ENCODE measurements at places on chromosomes 3 and 15.

DNA sequence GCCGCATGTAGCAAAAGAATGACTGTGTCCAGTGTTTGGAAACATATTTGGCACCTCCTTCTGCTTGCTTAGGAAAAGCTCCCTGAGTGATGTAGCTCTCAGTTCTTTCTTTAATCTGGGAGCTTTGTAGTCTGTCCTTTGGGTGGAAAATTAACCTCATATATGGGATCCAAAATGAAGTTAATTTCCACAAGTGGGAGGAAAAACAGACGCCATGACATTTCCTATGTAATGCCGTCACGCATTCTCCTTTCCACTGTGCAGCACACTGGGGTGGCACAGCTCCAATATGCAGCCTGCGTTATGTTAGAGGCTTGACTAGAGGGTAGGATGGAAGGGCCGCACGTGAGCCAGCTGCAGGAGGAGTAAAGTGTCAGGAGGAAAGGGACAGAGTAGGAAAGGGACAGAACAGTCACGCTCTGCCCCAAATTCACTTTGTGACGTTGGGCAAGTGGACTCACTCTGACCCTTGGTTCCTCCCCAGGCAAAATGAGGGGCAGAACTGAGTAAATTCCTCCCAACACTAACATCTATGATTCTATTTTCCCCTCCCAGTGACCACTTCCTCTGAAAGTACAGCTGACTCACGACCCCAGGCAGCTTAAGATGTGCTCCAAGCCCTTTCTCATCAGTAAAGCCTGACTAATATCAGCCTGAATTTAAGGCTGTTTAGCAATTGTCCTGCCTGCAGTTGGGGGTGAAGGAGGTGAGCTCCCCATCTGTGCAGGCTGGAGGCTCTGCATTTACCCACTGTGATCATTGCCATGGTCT lies 176.5 kb upstream of the PFN2 start:
- peak; percentile 23 for DNase-seq

- DNase-seq: no peak
Observed at GRCh38 chr3:133401374-133402135, 1.7 kb downstream of the BFSP2 start.

GRCh38 chr15:68107142-68107541 lies 53.0 kb downstream of the PIAS1 start:
- DNase-seq: no peak

DNA sequence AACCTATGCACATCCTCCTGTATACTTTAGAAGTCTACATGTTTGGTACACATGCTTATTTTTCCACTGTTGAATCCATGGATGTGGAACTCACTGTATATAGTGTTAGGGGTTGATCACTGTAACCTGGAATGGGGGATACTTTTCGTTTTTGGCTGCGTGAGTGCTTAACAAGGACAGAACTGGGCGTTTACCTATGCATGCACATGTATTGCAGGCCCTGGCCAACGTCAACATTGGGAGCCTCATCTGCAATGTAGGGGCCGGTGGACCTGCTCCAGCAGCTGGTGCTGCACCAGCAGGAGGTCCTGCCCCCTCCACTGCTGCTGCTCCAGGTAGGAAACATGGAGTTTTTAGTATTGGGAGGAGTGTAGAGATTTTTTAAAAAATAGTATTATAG lies 2.3 kb downstream of the RPLP1 start:
- no peak for DNase-seq

DNA sequence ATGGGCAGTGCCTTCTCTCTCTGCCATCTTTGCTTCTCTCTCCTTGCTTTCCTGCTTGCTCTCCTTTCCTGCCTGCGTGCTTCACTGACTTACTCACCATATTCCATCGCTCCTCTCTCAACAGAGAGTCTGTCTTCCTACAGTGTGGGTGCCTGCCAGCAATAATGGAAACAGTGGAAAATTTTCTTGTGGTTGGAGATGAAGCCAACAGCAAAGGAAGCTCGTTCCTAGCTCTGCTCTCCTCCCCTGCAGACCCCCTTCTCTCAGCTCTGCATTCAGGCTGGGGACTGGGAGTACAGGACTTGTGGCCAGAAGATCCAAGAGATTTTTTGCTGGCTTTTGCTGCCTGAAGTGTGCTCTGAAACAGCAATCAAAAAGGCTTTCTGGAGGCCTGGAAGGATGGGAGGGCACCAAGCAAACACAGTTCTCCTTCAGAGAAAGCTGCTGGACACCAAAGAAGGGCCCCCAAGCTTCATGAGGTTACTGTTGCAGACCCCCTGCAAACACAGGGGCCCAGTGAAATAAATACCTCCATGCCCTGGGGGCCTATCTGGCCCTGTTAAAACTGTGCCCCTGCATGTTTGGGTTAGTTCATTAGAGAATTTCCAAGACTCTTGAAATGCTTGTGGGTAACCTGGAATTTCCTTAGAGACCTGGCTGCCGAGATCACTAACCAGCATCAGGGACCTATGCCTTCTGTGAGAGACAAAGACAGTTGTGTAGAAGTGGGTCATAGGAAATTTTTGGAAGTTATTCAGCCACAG lies 149.9 kb upstream of the RASGRP1 start:
- no peak for DNase-seq

DNA sequence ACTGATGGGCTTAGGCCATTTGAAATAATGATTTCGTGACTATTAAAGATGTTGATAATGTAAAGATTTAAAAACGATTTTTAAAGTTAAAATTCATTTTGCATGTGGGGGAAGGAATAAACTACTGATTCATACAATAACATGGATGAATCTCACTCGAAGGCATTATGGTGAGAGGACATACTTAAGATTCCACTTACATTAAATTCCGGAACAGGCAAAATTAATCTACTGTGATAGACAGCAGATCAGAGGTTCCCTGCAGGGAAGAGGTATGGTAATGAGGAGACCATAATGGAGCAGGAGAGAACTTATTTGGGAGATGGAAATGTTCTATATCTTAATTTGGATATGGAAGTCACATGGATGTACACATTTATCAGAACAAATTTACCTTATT lies 28.4 kb upstream of the RAB6B start:
- no peak for DNase-seq

DNA sequence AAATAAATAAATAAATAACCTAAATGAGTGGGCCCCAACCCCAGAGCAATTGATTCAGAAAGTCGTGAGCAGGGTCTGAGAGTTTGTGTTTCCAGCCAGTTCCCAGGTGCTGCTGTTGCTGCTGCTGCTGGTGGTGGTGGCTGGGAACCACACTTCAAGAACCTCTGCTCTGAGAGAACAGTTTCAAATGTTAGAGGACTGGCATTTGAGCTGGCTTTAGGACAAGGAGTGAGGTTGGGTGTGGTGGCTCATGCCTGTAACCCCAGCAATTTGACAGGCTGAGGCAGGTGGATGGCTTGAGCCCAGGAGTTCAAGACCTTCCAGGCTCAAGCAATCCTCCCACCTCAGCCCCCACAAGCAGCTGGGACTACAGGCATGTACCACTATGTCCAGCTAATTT lies 123.1 kb upstream of the UBE2E1 start:
- no peak for DNase-seq

All from kidney capillary endothelial cell (primary cell).